ENCODE measurements at places on chromosomes 6 and 20.

DNA sequence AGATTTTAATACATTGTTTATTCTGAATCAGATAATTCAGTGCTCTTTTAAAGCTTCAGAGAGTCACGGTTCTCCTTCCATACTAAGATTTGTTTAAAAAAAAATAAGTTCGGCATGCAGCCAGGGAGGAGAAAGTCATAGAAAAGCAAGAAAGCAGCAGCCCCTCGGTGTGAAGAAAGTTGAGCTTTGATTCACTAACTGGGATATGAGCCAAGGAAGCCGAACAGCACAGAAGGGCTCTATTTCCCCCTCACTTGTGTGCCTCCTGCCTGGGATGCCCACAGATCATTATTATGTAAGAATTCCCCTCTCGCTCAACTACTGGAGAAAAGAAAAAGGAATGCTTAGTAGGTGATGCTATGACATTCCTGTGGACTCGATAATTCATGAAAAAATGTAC lies 69.3 kb upstream of the SYNJ2 start:
- no peak for DNase-seq

- no peak for DNase-seq
Observed at GRCh38 chr6:129008591-129008990, 125.7 kb downstream of the LAMA2 start.

DNA sequence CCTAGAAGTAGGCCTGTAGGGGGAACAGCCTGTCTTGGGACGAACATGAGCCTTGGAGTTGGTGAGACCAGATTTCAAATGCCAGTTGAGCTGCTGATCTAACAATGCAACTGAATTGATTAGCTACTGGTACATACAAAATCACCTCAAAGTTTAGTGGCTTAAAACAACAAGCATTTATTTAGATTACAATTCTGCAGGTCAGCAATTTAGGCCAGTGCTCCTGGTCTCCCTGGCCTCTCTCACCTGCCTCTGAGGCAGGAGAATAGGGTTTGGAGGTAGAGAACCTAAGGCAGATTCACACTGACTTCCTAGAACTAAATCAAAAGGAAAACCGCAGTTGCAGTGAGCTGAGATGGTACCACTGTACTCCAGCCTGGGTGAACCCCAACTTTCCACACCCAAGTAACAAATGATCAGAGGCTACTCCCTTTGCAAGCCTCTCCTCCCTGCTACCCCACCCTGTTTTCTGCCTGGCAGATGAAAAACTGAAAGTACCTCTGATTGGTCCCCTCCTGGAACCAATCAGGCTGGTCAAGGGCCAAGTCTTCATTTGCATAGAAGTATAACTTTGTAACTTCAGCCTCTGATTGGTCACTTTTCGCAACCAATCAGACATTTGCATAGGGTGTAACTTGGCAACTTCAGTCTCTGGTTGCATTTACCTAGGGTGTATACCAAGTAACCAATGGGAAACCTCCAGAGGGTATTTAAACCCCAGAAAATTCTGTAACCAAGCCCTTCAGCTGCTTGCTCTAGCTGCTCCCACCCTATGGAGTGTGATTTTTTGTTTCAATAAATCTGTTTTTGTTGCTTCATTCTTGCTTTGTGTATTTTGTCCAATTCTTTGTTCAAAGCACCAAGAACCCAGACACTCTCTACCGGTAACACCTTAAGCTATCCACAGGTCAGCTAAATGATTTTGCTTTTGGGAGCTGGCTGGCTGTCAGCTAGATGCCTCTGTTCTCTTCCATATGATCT lies 8.1 kb upstream of the UBR2 start:
- DNase-seq = no peak

DNA sequence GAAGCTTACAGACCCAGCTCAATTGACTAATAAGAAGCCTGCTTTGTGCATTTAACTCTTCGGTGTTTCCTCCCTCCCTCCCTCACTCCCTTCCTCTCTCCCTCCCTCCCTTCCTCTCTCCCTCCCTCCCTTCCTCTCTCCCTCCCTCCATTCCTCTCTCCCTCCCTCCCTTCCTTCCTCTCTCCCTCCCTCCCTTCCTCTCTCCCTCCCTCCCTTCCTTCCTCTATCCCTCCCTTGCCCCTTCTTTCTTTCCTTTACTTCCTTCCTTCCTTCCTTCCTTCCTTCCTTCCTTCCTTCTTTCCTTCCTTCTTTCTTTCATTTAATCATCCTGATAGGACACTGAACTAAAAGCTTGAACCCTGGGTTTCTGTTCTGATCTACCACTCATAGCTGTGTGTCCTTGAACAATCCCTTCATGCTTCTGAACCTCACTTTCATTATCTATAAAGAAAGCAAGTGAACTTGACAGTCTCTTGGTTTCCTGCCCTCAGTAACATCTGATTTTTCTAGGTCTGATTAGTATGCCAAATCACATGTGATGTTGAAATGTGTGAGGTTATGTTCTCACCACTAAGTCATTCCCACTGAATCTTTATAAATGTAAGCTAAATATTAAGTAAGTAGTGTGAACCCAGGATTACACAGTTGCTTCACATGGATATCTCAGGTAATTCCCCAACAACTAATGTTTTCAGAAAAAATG lies 132.3 kb upstream of the BMP2 start:
- DNase-seq = no peak

DNA sequence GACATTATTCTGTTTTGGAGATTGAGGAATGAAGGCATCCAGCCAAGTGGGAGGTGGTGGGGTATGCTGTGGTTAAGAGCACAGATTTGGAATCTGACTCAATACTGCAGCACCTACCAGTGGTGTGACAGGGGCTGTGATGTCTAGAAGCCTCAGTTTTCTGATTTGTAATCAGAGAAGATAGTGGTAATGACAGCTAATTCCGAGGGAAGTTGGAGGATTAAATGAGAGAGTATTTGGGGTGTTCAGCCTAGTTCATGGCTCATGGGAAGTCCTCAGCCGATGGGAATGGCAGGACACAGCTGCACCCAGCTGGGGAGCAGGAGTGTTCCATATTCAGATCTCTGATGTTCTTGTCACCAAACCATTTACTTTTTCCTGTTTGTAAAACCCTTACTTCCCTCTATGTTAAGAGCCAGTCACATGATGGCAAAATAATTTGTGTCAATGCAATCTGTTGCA lies 9.3 kb downstream of the SLC9A8 start:
- DNase-seq = no peak

DNA sequence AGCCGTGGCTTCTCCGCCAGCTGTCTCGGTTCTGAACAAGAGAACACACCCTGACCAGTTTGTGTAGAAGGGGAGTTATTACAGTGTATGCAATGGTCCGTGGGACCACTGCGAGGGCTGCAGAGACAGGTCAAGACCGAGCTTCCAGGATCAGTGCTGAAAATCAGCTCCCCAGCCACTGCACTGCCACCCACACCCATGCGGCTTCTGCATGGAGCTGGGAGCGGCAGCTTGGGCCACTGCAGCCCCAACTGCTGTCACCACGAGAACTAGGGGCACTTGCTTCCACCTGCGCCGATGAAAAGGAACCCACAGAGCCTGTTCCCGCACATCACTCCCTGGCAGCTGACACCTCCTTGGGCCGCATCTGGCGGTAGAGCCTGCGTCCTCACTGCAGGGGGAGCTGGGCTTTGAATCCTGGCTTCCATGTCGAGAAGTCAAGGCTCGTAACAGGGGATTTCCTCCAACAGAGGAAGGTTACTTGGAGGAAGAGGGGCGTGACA lies 56.2 kb downstream of the TMEM242 start:
- no peak for DNase-seq

DNA sequence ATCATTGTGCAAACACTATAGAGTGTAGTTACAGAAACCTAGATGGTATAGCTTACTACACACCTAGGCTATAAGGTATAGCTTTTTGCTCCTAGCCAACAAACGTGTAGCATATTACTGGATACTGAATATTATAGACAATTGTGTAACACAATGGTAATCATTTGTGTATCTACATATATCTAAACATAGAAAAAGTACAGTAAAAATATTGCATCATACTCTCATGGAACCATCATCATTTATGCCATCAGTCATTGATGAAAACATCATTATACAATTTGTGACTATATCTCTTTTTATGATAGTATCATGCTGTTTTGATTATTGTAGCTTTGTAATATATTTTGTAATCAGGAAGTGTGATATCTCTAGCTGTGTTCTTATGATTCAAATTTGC lies 21.0 kb upstream of the HCRTR2 start:
- no peak for DNase-seq

GRCh38 chr20:44017211-44017610 lies 102.6 kb downstream of the TOX2 start:
- DNase-seq = no peak

- DNase-seq = no peak
Observed at GRCh38 chr6:133705066-133705465, 183.8 kb upstream of the TCF21 start.

DNA sequence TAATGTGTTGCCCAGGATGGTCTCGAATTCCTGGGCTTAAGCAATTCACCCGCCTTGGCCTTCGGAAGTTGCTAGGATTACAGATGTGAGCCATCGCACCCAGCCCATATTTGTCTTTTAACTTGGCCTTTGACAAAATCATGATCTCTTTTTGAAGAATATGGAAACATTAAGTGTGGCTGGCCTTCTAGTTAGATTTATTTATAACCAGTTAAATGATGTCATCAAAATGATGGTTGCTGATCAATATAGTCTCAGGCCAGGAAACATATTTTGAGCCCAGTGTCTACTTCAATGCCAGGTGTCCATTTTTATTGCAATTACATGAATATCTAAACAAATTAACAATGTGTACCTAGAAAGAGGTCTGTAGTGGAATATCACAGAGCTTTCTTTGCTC lies 69.4 kb downstream of the TMEM200A start:
- DNase-seq = no peak

GRCh38 chr6:57086843-57087242 lies 3.1 kb upstream of the ZNF451 start:
- no peak for DNase-seq

GRCh38 chr6:90484903-90485302 lies 102.0 kb downstream of the MAP3K7 start:
- DNase-seq = no peak

- no peak for DNase-seq
Observed at GRCh38 chr6:146297815-146298214, 245.8 kb upstream of the RAB32 start.

DNA sequence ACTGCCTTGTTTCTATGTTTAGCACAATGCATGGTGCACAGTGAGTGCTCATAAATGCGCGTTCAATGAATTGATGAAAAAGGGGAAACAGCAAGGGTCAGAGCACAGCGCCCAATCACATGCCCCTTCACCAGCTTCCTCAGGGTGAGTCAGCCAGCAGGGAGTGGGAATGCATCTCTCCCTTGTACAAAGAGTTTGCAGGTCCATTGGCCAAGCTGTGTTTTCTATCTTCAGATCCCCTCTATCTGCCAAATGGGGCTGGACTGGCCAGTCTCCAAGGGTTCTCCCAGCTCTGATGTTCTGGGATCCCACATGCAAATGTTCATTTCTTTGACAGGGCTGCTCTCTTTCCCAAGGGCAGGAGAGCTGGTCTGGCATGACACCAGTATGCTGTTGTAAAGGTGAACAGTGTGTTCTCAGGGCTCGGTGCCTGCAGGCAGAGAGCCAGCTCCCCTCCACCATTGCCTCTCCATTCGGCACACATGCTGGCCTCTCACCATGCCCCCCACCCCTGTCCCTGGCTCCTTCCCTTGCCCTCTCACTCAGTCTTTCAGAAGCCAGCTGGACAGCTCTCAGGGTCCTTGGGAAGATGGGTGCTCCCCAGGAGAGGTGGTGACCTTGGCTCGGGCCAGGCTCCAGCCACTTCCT lies 25.0 kb downstream of the ANGPT4 start:
- DNase-seq = no peak

- DNase-seq = no peak
Observed at GRCh38 chr6:38391626-38392579, 247.8 kb downstream of the BTBD9 start.

DNA sequence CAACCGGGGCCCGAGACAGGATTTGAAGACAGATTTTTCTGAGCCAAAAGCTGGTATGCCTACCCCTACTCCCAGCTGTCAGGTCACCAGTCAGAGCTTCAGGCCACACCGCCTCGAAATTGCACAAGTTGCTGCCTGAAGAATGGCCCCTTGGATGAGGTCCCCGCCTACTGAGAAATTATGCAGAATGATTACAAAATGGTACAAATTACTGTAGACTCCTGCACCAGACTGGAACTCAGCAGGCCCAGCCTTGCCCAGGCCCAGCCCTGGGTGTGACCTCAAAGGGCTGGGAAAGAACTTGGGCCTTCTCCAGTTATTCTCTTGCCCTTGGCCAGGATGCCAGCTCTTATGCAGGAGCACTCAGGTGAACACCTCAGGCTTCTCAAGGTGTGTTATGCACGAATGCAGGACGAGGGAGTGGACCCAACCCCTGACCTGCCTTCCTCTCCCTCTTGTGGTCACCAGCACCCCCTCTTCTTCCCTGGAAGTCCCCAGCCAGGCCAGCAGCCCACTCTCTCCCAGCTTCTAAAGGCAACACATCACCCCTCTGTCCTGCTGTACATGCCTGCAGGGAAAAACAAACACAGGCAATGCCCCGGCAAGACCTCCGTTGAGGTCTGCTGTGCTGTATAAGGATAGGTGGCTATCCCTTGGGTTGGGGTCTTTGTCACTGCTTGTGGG lies 88.7 kb upstream of the NAA20 start:
- no peak for DNase-seq

DNA sequence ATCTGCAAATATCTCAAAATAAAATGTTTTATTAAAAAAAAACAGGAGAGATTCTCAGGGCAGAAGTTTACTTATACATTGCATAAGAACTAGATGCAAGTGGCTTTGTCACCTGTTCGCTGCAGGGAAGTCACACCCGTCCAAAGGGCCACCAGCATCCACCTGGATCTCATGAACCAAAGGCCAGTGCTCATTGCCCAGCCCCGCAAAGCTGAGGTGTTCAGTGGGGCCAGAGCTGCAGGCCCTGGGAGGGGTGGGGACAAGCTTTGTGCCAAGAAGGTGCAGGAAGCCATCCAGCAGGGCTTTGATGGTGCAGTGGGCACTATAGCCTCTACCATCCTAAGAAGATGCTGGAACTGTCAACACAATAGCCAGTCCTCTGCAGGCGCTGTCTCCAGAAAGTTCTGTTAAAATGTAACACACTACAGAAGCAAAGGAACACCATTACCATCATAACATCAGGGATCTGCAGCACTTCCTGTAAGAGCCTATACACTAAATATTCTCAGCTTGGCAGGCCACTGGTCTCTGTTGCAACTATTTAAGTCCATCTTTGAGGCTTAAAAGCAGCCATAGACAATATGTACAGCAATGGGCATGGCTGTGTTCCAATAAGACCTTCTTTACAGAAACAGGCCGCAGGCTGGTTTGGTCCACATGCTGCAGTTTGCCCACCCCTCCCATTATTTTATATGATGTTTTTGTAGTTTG lies 15.7 kb upstream of the CD93 start:
- no peak for DNase-seq
